ENCODE measurements at places on chromosomes 1 and 21.

DNA sequence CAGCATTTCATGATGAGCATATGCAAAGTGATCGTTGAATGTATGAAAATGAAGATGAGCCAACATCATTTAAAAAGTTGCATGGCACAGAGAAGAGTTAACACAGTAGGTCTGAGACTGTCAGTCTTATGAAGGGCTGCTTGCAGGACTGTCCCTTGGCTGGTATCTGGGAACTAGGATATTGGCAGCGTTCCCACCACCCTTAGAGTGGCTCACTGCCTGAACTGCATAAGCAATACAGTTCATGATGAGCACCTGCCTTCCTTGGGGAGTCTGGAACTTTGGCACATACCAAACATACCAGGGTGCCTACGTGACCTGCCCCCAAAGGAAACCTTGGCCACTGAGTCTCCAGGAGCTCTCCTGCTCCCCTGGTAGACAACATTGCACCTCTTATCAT lies 161.8 kb downstream of the DSCAM start:
- no peak for DNase-seq

DNA sequence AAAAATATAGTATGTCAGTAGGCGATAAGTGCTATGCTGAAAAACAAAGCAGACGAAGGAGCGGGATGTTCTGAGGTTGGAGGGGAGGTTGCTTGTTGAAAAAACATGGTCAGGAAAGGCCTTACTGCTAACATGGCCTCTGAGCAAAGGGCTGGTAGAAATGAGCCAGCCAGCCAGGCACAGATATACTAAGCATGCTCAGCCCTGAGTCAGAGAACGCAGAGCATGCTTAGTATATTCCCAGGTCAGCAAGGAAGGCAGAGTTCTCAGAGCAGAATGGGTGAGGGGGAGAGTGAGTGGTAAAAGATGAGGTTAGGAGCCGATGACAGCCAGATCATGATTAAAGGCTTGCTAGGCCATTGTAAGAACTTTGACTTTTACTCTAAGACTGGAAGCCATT lies 36.7 kb downstream of the ZBTB40 start:
- no peak for DNase-seq

GRCh38 chr1:158089476-158089875 lies 91.2 kb upstream of the CD1D start:
- DNase-seq: no peak

DNA sequence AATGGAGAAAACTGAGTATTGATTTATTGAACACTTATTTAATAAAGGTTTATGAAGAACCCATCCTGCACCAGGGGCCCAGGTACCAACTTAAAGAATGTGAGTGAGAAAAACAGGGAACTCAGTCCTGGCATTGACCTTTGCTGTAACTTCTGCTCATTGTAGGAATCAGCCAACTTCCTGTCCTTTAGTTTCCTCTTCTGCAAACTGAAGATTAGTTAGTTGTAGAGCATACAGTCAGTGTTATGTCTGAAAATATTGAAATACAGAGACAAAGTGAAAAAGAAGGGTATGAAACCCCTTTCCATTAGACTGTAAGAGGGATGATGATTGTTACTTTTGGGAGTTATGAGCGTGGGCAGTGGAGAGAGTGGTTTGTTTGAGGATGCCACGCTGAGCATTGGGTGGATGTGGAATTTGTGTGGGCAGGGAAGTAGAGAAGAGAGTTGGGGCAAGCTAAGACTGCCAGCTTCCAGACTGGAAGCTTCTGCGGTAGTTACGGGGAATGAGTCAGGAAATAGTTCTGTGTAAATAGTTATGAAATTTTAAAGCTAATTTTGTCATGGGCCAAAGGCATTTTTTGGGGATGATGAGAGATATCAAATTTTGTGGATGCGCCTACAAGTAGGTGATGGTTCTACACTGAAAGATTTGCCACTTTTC lies 89.2 kb downstream of the GPR88 start:
- no peak for DNase-seq

- no peak for DNase-seq
These were observed 752.1 kb downstream of the LTN1 start for GRCh38 chr21:28240586-28240985.

Data from NCI-H524 (cell line).